Psoas muscle (tissue), 8 donors: ENCODE measurements at places on chromosomes 6 and 20. TPM values are rescaled to one million over a fixed set of nuclear protein-coding genes. Genes with fewer than 3 reads are reported as not detected.
A peak's percentile ranks its signal among the peaks of the same experiment; 100 is the strongest.

The HAO1 gene
- not detected for total RNA-seq

The CST7 gene
- total RNA-seq = 0.50 TPM

The REM1 gene
- total RNA-seq = 0.91 TPM

The ECHDC1 gene
- 29.9 TPM for total RNA-seq

- DNase-seq = no peak
These were observed 252.7 kb downstream of the KHDC1L start for GRCh38 chr6:72972579-72972978.

DNA sequence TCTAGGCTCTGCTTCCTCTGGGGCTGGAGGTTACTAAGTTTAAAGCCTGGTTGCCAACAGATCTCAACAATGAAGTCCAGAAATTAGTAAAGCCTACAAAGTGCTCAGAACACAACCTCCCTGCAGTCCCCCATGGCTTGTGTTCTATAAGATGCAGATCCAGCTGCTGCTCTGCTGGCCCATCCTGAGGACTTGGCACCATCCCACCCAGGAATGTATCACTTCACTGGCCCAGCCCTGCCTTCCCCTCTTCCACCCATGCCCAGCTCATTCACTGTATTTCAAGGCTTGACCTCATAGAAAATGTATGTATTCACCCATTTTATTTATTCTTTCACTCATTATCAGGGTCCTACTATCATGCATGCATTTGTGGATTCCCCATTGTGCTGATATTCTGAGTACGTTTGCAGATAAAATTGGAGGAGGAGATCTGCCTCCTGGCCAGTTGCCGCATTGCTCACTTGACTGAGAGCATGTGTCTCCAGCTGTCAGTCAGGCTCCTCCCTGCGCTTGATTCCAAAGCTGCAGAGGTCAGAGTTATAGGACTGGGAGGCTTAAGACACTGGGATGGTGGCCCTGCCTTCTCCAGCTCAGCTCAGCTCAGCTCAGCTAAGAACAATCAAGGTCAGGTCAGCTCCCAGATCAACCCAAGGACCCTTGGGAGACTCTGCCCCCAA is 104.8 kb downstream of the MAFB start:
- peak; percentile 79 for DNase-seq

DNA sequence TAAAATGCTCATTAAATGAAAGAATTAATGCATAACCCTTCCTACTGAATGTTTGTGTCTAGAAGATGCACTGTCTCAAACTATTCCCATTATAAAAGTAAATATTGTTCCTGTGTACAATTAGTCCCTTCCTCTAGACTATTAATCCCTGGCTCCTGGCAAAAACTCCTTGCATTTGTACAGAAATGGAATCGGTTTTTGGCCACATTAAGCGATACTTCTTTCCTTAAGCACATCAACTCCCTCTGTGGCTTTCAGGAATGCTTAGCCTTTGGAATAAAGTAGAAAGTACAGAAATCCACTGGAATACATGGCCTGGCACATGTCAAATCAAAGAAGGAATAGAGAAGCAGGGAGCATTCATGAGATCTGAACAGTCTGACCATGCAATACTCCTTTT is 179.8 kb downstream of the GMPR start:
- no peak for DNase-seq

- DNase-seq = no peak
These were observed 20.1 kb downstream of the JAG1 start for GRCh38 chr20:10653599-10654249.

- DNase-seq = no peak
These were observed 28.4 kb downstream of the MDGA1 start for GRCh38 chr6:37669306-37669705.

- no peak for DNase-seq
These were observed 40.3 kb downstream of the NCR2 start for GRCh38 chr6:41375598-41376151.
